ENCODE measurements at places on chromosomes 6 and 20.

DNA sequence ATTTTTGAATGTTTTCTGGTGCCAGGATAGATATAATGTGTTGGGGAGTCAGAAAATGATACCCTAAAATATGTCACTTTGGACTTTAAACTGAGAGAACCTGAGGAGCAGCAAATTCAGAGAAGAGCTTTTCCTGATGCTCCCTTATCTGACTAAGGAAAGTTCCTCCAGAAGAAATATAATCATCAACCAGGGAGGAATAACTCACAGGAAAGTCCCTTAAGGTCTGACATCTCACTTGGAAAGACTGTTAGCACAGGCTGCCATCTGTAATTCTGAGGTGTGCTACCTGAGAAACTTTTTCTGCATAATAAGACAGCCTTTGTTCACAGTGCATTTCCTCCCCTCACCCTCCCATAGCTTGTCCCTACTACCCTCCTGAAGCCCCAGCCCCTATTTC is 218.6 kb downstream of the SYNE1 start:
- DNase-seq: no peak

GRCh38 chr20:46507760-46508407 is 5.5 kb downstream of the ZNF334 start:
- no peak for DNase-seq

GRCh38 chr20:3576363-3576762 is 86.8 kb downstream of the GFRA4 start:
- DNase-seq: no peak

DNA sequence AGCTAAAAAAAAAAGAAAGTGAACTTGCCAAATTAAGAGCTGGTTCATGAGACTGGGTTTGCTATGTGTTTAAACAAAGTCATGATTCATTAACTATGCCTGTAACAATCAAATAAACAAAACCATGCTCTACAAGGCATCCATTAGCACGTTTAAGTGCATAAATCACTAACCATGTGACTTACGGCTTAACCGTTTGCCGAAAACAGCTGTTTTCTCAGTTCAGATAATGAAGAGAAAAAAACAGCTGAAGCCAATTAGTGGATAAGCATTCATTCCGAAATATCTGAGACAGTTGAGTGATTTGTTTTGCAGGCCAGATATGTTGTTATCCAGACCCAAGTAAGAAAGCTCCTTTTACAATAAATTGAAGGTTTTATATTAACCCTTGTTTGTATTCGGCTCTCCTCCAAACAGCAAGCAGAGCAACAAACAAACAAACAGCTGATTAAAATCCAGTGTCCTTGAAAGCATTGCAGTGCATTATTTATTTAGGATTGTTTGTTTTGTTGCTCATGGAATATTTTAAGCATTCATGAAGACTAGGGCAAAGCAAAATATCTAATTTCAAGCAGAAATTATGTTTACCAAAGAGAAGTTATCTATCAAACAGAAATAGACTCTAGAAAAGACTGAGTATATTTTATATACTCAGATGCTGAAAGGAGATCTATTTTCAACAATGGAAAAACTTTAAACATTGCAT is 343.5 kb downstream of the RFPL4B start:
- no peak for DNase-seq
